ENCODE measurements at places on chromosomes 1 and 21.

DNA sequence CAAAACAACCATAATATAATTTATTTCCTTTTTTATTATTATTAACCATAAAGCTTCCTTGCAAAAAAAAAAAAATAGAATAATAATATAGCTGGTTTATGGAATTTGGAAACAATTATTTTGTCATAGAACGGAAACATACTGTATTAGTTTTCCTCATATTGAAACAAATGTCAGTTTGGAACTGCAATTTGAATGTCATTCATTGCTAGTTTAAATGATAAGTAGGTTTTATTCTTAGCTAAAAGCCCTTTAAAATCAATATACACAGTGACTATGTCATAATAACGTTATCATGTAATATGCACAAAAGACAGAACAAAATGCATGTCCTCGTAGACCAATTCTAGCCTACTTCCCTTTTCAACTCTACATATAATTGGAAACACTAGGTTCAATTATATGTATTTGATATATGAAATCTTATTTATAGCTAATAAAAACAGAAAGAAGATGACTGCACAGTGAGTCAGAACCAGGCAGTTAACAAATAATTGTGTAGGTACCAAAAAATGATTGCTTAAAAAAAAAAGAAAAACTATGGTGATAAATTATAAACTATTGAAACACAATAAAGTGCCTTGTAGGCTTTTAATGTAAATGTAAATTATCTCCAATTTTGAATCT is 85.2 kb upstream of the EXO1 start:
- DNase-seq = no peak

DNA sequence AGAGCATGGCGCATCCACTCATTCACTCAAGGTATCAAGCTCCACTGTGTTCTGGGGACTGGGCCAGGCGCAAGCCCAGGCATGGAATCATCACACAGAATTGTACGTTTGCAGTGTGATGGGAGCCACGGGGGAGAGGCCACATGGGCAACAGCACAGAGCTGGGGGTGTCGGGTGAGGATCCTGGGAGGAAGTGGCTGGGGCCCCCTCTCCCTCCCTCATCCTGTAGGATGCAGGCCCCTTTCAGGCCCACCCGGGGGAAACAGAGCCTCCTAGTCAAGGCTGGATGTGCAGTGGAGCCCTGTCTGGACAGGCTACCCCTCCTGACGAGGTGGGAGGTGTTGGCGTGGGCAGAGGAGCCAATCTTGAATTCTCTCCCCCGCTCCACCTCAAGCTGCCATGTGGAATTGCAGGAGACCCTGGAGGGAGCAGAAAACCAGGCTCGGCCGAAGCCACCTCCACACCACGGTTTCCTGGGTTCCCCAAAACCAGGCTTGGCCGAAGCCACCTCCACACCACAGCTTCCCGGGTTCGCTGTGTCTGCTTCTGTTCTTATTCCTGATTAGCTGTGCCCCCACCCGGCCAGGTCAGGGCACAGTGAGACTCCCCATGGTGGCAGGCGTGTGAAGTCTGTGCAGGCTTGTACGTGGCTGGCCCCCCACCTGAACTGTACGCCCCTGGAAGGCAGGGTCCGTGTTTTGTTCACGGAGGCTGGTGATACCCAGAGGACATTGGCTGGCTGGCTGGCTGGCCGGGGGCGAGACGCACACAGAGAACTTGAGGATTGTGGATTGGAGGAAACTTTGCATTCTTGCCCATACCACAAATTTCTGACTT is 4.2 kb upstream of the C1orf174 start:
- no peak for DNase-seq

DNA sequence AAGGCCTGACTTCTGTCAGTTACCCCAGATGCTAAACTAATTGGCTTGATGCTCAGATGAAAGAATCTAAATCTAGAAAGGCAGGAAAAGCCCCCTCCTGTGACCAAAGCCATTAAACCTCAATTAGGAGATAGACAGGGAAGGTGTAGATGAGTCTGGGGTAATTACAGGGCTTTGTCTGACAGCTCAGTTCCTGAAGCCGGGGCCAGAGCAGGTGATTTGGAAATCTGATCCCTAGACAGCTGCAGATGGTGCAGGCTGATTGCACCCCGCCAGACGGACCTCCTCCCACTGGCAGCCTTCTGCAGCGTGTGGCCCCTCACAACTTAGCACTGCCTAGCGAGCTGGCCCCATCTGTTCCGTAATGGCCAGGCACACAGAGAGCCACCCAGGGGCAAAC is 395.1 kb downstream of the HLX start:
- no peak for DNase-seq

DNA sequence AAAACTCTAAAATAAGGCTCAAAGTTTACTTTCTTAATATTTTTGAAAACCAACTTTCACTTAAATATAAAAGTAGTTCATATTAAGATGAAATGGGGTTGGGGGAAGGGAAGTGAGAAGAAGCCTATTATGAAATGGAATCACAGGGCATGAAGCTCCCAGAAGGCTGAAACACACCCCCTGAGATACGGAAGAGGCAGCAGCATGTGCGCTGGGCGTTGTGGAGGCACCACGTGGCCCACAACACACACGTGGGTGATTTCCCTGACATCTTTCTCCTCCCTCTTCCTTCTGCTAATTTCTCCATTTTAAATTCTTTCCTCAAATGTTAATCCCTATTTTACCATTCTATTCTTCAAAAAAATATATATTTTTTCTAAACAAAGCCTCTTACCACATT is 35.6 kb upstream of the SEC16B start:
- no peak for DNase-seq

GRCh38 chr1:175520186-175520585 is 223.2 kb downstream of the TNR start:
- DNase-seq = no peak

DNA sequence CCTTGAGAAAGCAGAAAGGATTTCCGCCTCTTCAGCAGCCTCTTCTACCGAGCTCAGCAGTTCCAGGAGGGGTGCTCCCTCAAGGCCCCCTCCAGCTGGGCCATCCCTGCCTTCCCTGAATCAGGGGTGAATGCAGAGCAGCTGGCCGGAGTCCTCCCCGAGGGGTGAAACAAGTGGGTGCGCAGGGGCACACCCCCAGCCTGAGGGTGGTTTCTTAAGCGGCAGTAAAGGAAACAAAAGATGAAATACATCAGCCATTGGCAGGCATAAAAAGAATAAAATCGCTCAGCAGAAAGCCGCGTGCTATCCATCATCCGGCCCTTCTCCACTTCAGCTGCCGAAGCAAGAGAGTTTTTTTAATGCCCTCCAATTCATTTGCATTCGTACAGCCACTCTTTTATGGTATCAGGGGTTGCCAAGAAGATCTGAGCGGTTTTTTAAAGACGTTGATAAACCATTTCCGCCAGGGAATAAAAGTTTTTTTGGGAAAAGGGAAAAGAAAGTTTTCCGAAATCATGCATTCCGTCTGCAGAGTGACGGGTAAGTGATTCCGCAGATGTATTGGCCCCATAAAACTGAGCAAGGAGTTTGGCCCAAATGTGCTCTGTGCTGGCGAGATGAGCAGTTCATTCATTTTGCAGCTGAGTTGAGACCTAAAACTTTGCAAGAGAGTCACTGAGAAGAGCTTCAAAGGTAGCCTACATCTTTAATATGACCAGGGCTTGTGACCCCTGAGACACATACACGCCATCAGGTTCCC is 73.7 kb upstream of the ZC3H12A start:
- no peak for DNase-seq

DNA sequence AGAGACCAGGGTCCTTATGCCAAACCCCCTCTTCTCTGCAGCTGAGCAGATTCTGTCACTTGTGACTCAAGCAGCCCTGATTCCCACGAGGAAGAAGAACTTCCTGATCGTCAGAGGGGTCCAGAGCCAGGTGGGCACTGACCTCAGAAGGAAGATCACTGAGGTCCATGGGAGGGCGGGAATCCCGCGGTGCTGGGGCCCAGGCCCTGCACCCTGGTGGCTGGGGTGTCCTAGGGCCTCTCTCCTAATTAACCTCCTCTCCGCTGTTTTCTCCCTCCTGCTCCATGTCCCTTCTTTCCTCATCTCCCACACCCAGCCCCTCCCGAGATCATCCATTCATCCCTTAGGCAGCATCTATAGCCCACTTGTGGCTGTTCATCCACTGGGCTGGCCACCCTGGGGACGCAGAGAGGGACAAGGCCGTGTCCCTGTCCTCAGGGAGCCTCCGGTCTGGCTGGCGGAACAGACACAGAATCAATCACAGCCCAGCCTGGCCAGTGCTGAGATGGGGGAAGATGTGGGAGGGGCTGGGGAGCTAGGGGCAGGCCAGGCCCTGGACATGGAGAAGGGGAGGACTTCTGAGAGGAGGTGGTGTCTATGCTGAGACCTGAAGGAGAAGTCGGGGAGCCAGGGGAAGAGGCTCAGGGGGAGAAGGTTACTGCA is 638.3 kb downstream of the MATN1 start:
- no peak for DNase-seq

GRCh38 chr21:39531840-39532239 is 80.1 kb downstream of the SH3BGR start:
- DNase-seq = no peak
